ENCODE measurements at places on chromosomes 2 and 18. TPM values are rescaled to one million over a fixed set of nuclear protein-coding genes. Genes with fewer than 3 reads are reported as not detected.

The ZNF512 gene
- total RNA-seq: 18.3 TPM

- no peak for DNase-seq
Observed at GRCh38 chr2:62076980-62077638, 118.8 kb upstream of the B3GNT2 start.

DNA sequence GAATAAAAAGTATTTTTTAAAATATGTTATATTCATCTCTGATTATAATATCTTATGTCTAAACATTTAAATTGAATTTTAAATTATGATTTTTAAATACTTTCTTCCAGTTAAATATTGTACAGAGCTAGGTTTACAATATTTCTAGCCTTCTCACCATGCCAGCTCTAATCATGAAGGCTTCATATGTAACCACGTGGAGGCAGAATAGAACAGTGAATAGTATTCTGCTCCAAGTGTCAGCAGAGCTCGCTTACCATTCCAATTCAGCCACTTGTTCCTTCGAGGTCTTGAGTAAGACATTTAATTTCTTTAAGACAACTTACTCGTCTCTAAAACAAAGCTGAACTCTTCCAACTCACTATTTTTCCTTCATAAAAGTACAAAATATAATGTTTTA is 871.8 kb downstream of the SUCLG1 start:
- DNase-seq: no peak

DNA sequence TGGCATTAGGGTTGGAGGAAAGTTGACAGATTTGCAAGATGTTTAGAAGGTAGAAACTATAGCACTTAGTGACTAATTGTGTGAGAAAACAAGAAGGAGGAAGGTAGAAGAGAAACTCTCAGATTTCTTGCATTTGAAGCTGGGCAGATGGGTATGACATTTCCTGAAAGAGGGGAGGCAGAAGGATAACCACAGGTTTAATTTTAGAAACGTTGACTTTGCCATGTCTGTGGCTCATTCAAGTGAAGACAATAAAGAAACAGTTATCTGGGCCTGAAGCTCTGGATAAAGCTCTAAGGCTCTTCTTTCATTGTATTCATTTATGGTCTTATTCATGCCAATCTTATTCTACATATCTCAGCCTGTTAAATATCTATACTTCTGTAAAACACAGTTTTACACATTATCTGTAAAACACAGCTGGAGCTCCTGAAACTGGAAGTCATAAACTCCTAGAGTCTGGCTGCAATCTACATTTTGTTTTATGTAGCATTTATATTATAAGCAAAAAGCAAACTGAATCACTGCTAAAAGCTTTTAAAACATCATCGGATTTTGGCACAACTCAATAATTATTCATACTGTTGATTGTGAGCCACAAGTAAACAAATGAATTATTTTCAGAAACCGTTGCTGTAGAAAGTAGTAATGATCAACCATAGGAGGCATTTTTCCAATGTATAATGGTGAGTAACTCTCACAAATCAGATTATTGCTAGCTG is 138.5 kb downstream of the RIT2 start:
- DNase-seq: no peak

DNA sequence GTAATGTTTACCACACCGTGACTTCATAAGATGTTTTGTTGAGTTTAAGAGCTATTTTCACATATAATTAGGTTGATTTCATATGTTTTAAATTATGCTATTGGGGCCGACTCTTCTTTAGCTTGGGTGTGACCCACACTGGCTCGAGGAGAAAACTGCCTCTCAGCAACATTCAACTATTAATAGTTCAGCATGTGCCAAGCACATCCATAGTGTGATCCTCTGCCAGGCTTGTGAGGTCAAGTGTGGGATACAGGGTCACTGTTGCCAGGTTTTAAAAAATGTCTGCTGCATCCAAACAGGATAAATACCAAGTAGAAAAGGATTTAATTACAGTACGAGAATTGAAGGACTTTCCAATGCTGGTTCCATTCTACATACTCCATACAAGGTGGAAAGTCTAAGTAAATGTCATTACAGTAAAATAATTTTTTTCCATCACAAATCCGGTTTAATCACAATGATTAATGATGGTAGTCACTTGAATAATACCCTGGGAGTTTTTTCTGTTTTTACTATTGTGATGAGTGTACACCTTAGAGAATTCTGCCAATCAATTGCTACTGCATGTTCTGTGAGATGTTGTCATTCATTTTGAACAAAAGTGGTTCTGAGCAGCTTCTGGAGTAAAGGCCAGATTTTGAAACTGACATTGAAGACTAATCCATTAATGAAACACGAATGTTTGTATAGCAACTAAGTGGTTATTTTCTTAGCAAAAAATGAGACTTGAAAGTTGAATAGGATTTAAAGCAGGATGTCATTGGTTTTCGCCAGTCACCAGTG is 84.5 kb downstream of the ABI2 start:
- no peak for DNase-seq
